Right cardiac atrium (tissue), 5 donors: ENCODE measurements at places on chromosomes 2 and 18. TPM values are rescaled to one million over a fixed set of nuclear protein-coding genes. Genes with fewer than 3 reads are reported as not detected.

POMC gene
- 13.2 TPM for polyA plus RNA-seq

ZNF513 gene
- polyA plus RNA-seq = 9.6 TPM

IL36G gene
- polyA plus RNA-seq = not detected

BMP10 gene
- polyA plus RNA-seq = 153 TPM

GRCh38 chr2:196413821-196414274 lies 225.7 kb upstream of the CCDC150 start:
- no peak for DNase-seq

DNA sequence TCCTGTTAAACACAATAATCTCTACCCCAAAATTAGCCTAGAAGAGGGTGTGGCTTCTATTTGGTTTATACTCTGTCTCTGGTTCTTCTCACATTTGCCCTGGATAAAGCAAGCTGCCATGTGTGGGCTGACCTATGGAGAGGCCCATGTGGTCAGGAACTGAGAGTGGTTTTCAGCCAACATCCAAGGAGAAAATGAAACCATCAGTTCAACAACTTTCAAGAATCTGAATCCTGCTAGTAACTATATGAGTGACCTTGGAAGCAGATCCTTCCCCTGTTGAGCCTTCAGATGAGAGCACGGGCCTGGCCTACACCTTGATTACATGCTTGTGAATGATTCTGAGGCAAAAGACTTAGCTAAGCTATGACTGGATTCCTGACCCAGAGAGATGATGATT lies 11.5 kb upstream of the TRIB2 start:
- no peak for DNase-seq

GRCh38 chr2:18244845-18245244 lies 315.6 kb downstream of the RDH14 start:
- no peak for DNase-seq

GRCh38 chr18:39186008-39186407 lies 1620.4 kb upstream of the CELF4 start:
- no peak for DNase-seq
